Lower leg skin (tissue), 4 donors: ENCODE measurements at places on chromosomes 13 and 19. TPM values are rescaled to one million over a fixed set of nuclear protein-coding genes. Genes with fewer than 3 reads are reported as not detected.

CEACAM20 gene
- total RNA-seq: not detected

CEACAM4 gene
- 0.84 TPM for total RNA-seq

- DNase-seq: no peak
These were observed 13.0 kb downstream of the EMP3 start for GRCh38 chr19:48338253-48338755.

DNA sequence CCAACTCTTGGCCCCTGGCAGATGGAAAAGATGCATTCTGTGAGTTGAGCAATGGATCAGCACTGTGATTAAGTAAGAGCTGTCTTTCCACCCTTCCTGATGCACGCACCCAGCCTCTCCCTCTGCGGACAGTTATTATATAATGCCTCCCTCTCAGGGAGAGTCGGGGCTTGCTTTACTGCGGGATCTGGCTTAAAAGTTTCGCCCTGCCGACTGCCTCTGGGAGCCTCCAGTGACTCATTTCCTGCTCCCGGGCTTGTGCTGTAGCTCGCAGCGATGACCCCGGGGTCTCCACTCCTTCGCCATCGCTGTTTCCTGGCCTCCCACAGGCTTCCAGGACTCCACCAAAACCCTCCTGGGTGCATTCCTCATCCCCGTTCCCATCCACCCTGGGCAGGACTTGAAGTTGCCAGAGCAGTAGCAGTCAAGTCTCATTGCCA is 107.4 kb upstream of the SLC7A1 start:
- peak; percentile 89 for DNase-seq

DNA sequence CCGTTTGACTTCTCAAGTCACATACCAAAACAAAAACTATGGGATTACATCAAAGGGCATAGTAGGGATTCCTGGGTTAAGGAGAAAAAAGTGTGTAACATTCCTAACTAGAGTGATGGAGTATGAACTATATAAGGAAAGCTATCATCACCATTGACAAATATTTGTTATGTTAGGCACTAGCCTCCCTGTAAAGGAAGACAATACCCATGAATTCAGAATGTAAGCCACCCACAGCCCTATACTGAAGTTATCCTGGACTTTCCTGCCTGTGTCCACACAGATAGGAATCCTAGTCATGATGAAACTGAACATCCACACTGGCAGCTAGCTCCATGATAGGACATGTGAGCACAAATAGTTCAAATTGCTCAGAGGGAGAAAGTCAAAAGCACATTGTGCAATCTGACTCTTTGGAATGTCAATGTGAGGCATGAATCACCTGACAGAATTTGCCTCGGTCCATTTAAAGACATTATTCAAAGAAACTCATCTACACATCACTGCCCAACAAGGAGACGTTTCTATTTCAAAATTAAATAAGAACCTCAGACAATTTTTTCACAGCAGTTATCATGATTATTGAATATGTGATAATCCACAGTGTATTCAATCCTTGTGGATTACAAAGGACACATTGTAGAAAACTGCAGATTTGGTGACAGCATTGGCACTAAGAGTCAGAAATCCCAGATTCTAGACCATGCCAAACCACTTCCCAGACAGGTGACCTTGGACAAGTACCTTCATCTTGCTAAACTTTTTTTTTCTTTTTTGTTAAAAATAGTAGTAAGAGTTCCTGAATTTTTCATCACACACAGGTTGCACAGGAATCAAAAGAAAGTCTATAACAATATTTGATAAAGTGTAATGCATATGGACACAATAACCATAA is 529.3 kb downstream of the IRS2 start:
- no peak for DNase-seq

DNA sequence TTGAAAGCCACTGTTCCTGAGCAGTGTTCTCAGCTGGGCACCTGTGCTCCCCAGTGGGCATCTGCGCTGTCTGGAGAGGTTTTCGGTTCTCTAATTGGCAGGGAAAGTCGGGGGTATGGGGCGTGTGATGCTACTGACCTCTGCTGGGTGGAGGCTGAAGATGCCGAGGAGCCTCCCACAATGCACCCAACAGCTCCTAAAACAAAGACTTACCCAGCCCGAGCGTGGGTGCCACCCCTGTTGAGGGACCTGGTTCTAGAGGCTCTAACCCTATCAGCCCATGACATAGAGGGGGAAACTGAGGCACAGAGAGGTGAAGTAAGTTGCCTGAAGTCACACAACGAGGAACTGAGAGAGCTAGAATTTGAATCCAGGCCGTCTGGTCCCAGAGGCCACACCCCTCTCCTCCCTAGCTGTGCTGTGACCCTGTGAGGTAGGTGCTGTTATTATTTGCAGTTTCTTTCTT is 2.3 kb downstream of the SPACA4 start:
- DNase-seq: no peak

DNA sequence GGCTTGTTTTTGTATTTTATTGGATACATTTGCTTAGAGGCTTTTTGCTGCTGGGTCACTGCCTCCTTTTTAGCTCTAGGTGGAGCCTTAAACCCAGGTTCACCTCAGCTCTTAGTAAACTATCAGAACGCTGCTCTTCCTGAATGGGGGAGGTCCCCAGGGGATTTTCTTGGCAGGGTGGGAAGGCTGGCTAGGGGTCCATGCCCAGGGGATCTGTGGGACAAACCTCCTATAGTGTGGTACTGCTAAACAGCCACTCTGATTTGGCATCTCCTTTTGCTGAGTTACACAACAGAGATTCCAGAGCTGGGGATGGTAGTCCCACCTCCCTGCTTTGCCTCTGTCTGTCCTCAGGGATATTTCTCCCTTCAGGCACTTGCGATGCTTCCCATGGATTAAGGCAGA is 204.9 kb downstream of the ZIC5 start:
- DNase-seq: no peak
